ENCODE measurements at places on chromosomes 11 and 22.

DNA sequence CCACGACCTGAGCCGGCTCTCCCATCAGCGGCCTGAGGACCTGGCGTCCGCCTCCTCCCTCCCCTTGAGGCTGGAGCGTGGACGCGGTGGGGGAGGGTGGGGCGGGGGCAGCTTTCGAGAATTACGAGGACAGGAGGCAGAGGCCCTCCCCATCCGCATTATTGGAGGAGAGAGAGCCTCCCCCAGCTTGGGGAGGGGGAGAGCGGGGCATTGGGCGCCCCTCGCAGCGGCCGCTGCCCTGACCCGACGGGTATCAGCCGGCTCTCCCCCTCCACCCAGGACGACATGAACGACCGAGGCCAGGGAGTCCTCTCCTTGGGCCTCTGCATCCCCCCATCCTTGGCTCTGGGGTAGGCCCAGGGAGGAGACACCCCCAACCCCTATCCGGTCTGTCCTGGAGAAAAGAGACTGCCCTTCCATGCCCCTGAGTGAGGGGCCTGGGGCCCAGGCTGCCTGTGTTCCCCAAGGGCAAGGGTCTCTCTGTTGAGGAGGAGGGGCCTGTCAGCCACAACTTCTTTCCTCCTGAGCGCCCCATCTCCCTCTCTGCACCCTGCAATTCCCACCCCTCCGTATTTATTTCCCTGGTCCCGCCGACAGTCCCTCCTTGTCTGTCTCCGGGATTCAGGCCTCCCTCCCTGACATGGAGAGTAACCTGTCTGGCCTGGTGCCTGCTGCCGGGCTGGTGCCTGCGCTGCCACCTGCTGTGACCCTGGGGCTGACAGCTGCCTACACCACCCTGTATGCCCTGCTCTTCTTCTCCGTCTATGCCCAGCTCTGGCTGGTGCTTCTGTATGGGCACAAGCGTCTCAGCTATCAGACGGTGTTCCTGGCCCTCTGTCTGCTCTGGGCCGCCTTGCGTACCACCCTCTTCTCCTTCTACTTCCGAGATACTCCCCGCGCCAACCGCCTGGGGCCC is 495 bp downstream of the GPR137 start:
- DNase-seq: peak; percentile 25

DNA sequence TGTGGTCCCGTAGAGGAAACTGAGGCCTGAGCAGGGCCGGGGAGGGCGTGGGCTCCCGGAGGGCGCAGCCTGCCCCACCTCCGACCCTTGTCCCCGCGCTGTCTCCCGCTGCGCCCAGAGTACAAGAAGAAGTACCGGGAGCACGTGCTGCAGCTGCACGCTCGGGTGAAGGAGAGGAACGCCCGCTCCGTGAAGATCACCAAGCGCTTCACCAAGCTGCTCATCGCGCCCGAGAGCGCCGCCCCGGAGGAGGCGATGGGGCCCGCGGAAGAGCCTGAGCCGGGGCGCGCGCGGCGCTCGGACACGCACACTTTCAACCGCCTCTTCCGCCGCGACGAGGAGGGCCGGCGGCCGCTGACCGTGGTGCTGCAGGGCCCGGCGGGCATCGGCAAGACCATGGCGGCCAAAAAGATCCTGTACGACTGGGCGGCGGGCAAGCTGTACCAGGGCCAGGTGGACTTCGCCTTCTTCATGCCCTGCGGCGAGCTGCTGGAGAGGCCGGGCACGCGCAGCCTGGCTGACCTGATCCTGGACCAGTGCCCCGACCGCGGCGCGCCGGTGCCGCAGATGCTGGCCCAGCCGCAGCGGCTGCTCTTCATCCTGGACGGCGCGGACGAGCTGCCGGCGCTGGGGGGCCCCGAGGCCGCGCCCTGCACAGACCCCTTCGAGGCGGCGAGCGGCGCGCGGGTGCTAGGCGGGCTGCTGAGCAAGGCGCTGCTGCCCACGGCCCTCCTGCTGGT is 1.9 kb downstream of the NLRP6 start:
- DNase-seq: no peak

- no peak for DNase-seq
Observed at GRCh38 chr11:44235765-44236201, 74.2 kb downstream of the ALX4 start.

DNA sequence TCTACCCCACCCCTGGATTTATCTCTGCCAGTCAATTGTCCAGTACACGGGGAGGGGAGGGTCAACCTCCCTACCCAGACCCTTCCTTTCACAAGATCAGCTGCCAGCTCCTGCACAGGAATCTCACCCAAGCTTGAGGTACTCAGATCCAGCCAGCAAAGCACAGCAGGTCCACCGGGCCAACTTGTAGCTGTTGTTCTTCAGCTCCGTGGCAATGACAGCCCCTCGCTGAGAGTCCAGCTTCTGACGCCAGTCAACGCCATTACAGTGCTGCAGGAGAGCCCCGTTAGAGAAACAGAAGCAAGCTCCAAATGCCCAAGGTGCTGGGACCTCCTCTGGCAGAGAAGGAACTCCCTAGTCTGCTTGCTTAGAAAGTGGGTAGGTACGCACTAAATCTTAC is 5.5 kb upstream of the FOXRED2 start:
- no peak for DNase-seq

DNA sequence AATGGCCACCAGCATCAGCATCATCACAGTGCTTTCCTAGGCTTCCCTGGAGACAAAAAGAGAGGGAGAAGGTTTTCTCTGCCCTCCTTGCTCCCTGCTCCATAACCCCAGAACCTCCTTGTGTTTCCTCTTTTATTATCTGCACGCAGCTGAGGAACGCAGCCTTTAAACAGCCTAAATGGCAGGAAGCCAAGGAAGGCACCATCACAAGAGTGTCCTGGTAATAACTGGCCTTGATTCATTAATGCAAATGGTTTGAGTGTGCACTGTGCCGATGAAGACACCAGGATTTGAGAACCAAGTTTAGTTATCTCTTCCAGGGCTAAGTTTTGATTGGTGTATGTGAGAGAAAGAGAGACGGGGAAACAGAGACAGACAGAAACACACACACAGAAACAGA is 29.4 kb upstream of the DRD2 start:
- peak; percentile 35 for DNase-seq

DNA sequence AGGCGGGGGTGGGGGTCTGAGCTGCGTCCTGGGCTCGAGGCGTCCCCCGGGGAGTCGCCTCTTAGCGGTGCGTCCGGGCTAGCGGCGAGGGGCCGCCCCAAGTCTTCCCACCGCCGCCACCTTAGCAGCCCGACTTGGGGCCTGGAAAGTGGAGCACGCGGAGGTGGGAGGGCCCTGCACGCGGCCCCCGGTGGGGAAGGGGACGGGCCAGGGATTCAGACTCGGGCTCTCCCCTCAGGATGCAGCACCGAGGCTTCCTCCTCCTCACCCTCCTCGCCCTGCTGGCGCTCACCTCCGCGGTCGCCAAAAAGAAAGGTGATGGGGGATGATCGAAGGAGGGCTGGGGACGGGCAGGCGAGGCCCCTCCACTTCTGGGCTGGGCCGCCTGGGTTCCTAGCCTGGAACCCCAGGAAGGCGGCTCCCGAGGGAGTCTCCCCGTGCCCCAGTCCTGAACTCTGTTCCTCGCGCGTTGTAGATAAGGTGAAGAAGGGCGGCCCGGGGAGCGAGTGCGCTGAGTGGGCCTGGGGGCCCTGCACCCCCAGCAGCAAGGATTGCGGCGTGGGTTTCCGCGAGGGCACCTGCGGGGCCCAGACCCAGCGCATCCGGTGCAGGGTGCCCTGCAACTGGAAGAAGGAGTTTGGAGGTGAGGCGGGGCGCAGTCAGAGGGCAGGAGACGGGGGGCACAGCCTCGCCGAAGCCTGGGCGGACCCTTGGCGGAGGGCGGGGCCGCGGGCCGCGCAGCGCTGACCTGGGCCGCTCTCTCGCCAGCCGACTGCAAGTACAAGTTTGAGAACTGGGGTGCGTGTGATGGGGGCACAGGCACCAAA is 563 bp downstream of the MDK start:
- DNase-seq: peak; percentile 56
